Epithelial cell of umbilical artery (primary cell): ENCODE measurements at places on chromosomes 1 and 21. TPM values are rescaled to one million over a fixed set of nuclear protein-coding genes. Genes with fewer than 3 reads are reported as not detected.

The ASCL5 gene
- not detected in 2 replicates for total RNA-seq

The HSPB7 gene
- total RNA-seq, result not detected in 2 replicates

The OR2T2 gene
- not detected in 2 replicates for total RNA-seq

The NOTCH2NLA gene
- total RNA-seq, result 11.7 and 24.2 TPM in 2 replicates

The PDZK1 gene
- total RNA-seq, result not detected in 2 replicates

The RYR2 gene
- total RNA-seq, result not detected in 2 replicates

The PBXIP1 gene
- 79.6 and 105 TPM in 2 replicates for total RNA-seq

The TMEM69 gene
- total RNA-seq, result 12.3 and 13.1 TPM in 2 replicates

The JAM2 gene
- total RNA-seq, result 0.15 and 0.65 TPM in 2 replicates

The VHLL gene
- total RNA-seq, result not detected in 2 replicates

The KCNJ9 gene
- not detected in 2 replicates for total RNA-seq

The TSPAN1 gene
- 1.3 and 2.0 TPM in 2 replicates for total RNA-seq

The S100A8 gene
- total RNA-seq, result not detected in 2 replicates

The KLF17 gene
- total RNA-seq, result not detected in 2 replicates

The TPTE gene
- total RNA-seq, result not detected in 2 replicates

The PEX19 gene
- total RNA-seq, result 25.8 and 29.9 TPM in 2 replicates

The VTCN1 gene
- not detected in 2 replicates for total RNA-seq

The CD1B gene
- total RNA-seq, result not detected in 2 replicates

The TMEM269 gene
- not detected in 2 replicates for total RNA-seq

The IVL gene
- total RNA-seq, result not detected in 2 replicates

The LAMB3 gene
- total RNA-seq, result 3.6 and 3.8 TPM in 2 replicates

The FAM151A gene
- total RNA-seq, result not detected in 2 replicates

The CD2 gene
- total RNA-seq, result not detected in 2 replicates

The SAMD11 gene
- under 0.01 and 0.32 TPM in 2 replicates for total RNA-seq

The C1QTNF12 gene
- 0.32 and 0.76 TPM in 2 replicates for total RNA-seq

The LAD1 gene
- total RNA-seq, result not detected in 2 replicates

The CTH gene
- total RNA-seq, result 1.3 and 3.2 TPM in 2 replicates

The CATSPERE gene
- total RNA-seq, result 0.30 and 0.65 TPM in 2 replicates

The NHLH1 gene
- 0.15 TPM in 1 of 2 replicates, not detected in the other for total RNA-seq

The PCNT gene
- 11.7 and 21.0 TPM in 2 replicates for total RNA-seq

The RBP7 gene
- total RNA-seq, result not detected in 2 replicates

The S100A5 gene
- total RNA-seq, result not detected in 2 replicates

The SLC6A17 gene
- total RNA-seq, result under 0.01 TPM in 1 of 2 replicates, not detected in the other

The BNIPL gene
- 0.32 and 0.46 TPM in 2 replicates for total RNA-seq

The OR6N1 gene
- not detected in 2 replicates for total RNA-seq

The PLPPR4 gene
- total RNA-seq, result not detected in 2 replicates

The DMBX1 gene
- total RNA-seq, result not detected in 2 replicates
